ENCODE measurements at places on chromosomes 16 and 17. TPM values are rescaled to one million over a fixed set of nuclear protein-coding genes. Genes with fewer than 3 reads are reported as not detected.

Gene HOXB6
- not detected for total RNA-seq

Gene CCL13
- not detected for total RNA-seq

Gene SCNN1B
- total RNA-seq: not detected

Gene ENDOV
- 20.6 TPM for total RNA-seq

Gene CIITA
- 18.2 TPM for total RNA-seq

Gene KRT31
- total RNA-seq: not detected

Gene AIPL1
- not detected for total RNA-seq

Gene SOX15
- total RNA-seq: 0.93 TPM

Gene PMP22
- total RNA-seq: 0.27 TPM

Gene TMEM132E
- total RNA-seq: 0.60 TPM

Gene TMEM220
- 8.9 TPM for total RNA-seq

Gene SHISA9
- total RNA-seq: not detected

GRCh38 chr16:21608639-21609328 is 9.4 kb downstream of the METTL9 start:
- DNase-seq: no peak

DNA sequence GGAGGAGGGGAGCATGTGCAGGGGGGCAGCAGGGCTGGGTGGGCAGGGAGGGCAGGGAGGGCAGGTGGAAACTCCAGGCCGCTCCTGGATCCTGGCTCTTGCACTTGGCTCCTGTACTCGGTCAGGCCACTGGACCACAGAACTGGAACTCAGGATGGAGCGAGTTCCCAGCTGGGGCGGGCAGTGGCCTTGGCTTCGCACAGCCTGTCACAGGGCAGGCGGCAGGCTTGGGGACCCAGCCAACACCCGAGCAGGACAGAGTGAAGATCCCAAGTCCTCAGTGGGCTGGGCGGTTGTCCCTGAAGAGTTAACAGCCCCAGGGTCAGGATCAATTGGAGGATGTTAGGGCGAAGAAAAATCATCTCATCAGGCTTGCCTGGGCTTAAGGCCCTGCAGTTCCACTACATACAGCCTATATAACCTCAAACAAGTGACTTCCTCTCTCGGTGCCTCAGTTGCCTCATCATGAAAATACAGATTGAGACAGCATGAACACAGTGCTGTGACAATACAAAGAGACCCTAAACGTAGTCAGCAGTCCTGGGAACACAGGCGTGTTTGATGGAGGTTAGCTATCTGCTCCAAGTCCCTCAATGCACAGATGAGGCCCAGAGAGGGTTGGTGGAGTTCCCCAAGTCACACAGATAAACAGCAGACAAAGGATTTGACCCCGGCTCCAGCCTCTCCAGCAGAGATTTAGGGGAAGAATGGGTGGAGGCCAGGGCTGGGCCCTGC is 21.9 kb downstream of the ZNF423 start:
- no peak for DNase-seq

- DNase-seq: peak; percentile 35
Measured at GRCh38 chr16:57810197-57811031, 8.1 kb upstream of the KIFC3 start.

GRCh38 chr16:81237282-81237681 is 1.2 kb upstream of the BCO1 start:
- DNase-seq: no peak

DNA sequence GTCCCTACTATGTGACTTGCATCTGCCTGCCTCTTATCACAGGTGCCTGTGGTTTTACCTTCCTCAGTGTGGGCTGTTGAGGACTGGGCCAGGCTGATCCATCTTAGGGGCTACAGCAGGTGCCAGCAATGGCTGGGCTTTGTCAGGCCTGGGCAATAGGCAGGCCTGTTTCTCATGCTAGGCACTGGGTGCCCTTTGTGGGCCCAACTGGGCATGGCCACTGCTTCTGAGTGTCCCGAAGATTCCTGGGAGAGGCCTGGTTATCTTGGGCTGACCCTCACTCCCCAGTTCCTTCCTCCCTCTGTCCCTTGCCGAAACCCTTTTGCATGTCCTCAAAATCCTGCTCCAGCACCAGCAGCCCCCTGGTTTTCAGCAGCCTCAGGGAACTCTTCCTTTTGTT is 1024.9 kb downstream of the KCNJ18 start:
- DNase-seq: no peak

DNA sequence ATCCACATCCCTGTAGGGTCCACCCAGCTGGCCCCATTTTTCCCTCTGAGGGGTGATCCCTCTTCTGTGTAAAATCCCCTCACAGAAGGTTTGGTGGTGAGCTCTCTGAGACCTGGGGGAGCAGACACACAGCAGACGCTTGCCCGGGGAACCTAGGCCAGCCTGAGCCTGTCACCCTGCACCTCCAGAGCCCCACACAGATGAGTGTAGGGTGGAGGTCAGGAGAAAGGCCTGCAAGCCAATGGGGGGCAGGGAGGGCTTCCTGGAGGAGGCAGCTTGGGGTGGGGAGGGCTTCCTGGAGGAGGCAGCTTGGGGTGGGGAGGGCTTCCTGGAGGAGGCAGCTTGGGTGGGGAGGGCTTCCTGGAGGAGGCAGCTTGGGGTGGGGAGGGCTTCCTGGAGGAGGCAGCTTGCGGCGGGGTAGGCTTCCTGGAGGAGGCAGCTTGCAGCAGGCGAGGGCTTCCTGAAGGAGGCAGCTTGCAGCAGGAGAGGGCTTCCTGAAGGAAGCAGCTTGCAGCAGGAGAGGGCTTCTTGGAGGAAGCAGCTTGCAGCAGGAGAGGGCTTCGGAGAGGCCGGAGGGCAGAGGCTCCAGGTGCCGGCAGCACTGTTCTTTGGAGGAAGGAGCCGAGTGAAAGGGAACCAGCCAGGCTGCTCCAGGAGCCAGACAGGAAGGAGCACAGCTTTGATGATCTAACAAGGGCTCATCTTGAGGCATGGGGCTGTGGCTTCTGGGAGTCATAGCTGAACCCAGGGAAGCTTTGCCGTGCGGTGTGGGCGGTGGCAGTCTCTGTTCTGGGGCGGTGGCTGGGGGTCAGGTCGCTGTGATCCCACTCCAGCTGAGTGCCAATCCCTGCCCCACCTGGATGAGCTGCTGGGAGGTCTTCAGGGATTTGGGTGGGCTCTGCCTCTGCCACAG is 83.7 kb upstream of the ZNF469 start:
- DNase-seq: no peak

DNA sequence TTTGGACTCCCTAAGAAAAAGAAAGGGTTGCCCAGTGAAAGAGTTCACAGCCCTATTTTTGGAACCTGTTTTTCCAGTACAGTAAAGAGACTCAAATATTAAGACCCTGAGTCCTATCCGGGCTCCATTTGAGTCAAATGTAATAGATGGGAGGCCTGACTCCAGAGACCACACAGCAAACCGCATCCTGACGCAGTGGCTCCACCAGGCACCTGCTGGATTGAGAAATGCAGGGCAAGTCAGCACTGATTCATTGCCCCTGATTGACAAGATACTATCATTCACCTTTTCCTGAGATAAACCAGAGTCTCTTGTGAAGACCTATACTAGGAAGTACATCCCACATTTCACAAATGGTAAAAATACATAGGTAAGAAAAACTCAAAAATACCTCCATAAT is 715.7 kb upstream of the SOX9 start:
- DNase-seq: no peak

GRCh38 chr17:71011391-71011790 is 842.1 kb downstream of the KCNJ2 start:
- no peak for DNase-seq

- no peak for DNase-seq
Measured at GRCh38 chr17:80646328-80646727, 101.7 kb downstream of the RPTOR start.

DNA sequence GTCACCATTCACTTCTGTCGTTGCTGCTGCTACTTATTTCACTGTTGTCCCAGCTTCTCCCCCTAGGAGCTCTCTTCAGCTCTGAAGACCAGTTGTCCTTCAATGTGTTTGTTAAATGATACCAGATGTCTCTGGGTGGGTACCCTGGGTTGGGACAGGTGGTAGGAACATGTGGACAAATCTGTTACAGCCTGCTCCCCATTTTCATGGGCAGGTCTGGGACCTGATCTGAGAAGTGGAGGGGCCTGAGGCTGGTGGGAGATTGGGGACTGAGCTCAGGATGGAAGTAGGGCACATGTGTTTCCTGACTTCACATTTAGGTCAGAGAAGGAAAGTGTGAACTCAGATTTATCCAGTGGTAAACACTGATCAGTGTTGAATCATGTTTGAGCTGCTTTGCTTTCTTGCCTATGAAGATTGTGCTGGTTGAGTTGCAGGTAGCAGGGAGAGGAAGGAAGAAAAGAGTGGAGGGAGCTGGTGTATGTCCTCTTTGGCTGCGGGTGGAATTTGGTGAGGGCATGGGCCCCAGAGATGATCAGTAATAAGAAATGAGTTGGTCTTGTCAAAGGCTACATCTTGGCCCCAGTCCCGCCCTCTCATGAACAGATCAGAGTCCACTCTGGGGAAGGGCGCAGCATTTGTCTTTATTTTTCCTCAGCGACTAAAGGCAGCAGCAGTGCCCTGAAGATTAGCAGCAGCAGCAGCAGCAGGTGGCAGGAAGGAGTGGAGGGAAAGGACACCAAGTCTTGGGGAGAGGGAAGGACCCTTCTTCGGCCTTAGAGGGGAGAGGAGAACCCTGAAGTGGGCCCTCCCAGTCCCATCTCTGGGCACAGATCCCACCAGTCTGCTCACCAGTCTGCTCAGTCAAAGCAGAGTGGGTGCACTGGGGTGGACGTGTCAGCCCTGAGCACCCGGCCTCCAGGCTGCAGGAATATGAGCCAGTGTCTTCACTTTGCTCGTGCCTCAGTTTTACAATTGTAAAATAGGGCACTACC is 6.1 kb upstream of the EFTUD2 start:
- no peak for DNase-seq

GRCh38 chr17:47741793-47742145 is 8.7 kb downstream of the TBX21 start:
- no peak for DNase-seq

- DNase-seq: no peak
Measured at GRCh38 chr17:17514361-17514992, 18.3 kb upstream of the RASD1 start.

DNA sequence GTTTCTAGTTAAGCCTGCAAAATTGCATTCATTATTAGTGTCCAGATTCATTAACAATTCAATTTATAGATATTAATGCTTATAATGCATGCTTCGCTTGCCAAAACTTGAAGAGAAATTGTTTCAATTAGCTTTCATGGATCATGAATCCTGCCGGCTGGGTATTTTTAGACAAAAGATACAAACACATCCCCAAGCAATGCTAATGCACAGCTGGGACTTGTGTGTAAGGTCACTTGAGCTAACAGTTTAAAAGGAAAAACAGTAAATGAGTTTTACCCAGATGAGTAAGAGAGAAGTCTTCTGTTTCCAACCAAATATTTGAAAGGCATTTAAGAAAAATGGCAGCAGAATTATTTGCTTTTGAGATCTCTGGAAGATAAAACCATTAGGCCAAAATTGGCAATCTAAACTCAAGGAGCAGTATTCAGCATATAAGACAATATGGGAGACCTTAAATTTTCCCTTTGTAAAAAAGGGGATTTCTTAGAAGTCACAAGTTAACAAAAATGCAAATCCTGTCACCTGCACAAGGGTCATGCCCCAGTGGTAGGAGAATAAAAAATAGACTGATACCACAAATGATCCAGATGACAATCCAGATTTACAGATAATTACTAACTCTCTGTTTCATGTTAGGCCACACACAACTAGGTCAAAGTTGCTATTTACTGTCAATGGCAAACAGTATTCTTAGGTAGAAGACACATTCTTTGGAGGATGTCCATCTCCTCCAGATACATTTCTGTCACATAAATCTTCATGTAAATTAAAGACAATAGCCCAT is 418.4 kb upstream of the PMFBP1 start:
- DNase-seq: no peak

DNA sequence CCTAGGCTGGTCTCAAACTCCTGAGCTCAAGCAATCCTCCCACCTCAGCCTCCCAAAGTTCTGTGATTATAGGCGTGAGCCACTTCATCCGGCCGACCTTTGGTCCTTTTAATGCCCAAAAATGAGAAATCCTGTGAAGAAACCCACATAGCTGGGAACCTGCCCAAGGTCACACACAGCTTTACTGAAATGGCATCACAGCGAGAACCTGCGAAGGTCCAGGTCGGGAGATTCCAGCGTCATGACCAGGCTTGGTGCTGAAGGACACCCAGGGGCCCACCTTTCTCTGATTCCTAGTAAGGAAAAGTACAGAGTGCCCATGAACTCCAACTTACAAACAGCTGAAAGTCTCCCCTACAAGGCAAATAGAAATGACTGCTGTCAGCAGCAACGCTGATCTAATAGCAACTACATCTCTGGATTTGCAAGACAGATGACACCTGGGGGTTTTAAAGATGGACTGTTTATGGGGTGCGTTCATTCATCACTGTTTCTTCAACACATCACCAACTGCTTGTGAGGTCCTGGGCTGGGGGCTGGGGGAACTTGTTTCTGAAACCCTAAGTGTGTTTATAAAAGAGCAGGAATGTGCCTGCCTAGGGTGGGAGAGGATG is 24.5 kb upstream of the DNAH17 start:
- DNase-seq: no peak

DNA sequence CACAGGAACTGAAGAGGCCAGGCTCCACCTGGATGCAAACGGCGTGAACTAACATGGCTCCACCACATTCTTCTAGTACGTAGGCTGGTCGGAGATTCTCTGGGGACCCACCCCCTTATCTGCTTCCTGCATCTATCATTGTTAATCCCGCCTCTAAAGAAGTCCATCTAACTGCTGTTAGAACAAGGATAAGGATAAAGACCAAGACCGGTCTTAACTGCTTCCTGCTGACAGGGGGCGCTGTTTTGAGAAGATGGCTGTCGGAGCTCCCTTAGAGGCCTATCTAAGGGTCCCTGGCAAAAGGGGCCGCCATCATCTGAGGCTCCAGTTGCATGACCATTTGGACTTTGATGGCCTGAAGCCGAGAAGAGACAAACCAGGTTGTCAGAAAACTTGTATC is 25.8 kb upstream of the TNFSF12 start:
- peak; percentile 54 for DNase-seq

- DNase-seq: peak; percentile 38
Measured at GRCh38 chr16:81469710-81470535, 25.3 kb downstream of the CMIP start.

GRCh38 chr17:68277807-68278206 is 13.1 kb downstream of the SLC16A6 start:
- no peak for DNase-seq

DNA sequence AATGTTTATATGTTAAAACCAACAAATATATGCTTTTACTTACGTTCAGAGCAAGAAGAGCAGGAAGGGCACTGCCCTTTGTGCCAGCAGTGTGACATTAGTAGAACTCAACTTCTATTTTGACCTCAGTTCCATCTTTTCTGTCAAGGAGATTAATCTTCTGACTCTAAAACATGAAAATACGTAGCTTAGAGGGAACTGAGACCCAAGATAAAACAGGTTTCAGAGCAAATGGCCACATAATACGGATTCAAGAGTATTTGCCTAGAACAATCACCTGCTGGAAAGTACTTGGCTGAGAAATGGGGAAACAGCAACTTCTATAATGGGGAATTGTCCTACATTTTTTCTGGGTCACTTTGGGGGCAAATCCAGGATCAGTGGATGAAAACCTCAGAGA is 22.2 kb downstream of the MYL4 start:
- DNase-seq: no peak

GRCh38 chr16:86975445-86975844 is 341.7 kb downstream of the C16orf95 start:
- no peak for DNase-seq

- DNase-seq: peak; percentile 63
Measured at GRCh38 chr17:68182940-68183551, 64.8 kb upstream of the AMZ2 start.

- no peak for DNase-seq
Measured at GRCh38 chr17:78359321-78359996, 418 bp downstream of the SOCS3 start.
